ENCODE measurements at places on chromosomes 6 and 20.
A peak's percentile ranks its signal among the peaks of the same experiment; 100 is the strongest.

GRCh38 chr6:26494117-26494516 is 6.0 kb upstream of the BTN1A1 start:
- no peak for DNase-seq

DNA sequence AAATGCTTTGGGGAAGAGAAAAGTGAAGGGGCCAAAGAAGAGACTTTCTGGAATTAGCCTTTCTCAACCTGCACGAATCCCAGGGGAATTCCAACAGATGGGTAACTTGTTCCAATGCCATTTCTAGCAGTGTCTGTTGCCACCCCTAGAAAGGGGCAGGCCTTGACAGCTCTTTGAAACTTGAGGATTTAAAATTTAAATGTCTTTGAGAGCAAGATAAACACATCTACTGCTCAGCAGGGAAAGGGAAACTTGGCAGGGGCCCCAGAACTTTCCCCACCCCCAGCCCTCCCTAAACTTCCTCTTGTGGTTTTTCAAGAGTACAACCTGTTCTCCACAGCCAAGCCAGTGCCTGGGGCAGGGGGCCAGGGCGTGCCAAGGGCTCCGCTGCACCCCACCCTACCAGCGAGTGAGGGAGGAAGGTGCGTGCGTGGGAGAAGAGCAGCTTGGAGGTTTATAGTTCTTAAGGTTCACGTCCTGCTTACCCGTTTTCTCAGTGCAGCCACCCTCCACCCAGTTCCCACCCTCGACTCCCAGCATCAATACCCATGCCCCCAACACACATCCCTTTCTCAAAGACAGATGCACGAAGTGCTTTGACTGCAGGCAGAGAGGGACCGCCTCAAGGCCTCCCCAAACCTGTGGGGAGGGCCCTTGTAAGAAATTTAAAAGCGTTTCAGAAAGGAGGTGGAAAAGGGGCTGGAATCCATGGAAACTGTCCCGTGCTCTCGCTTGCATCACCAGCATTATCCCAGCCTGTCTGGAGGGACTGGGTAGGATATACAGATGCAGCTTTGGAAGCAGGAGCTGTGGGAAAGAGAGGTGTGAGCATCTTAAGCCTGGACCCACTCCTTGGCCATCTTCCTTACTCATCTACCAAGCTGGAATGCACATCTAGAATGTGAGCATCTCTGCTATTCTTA is 4.5 kb upstream of the TAF8 start:
- peak; percentile 82 for DNase-seq

- no peak for DNase-seq
Observed at GRCh38 chr6:137657351-137657911, 163.2 kb upstream of the OLIG3 start.

- DNase-seq = no peak
Observed at GRCh38 chr20:29689411-29690225, 1567.8 kb upstream of the DEFB115 start.

GRCh38 chr6:12324099-12324498 is 33.9 kb downstream of the EDN1 start:
- no peak for DNase-seq

DNA sequence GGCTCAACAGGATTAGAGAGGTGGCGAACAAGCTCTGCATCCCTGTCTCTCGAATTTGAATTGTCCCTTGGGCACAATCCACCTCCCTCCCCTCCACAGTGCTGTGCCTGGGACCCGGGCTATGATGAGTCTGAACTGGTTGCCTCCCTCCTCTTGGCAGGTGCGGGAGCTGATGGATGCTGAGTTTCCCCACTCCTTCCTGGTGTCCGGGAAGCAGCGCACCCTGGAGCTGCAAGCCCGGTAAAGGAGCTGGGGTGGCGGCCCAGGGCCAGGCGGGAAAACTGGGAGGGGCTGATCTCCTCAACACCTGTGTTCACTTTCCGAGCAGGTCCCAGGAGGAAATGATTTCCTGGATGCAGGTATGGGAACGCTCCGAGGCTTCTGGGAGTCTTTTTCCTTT is 14.9 kb downstream of the FGD2 start:
- no peak for DNase-seq

- DNase-seq = no peak
Observed at GRCh38 chr6:17725083-17725482, 18.4 kb upstream of the NUP153 start.

All from inflammatory macrophage treated with lipopolysaccharide for 1 hour (primary cell).